ENCODE measurements at places on chromosomes 2 and 18.

- no peaks in the 10 kb centered on the region for H3K27me3 ChIP-seq
- no peak overlapping the region for H3K27ac ChIP-seq
- H3K4me3 ChIP-seq = no peak overlapping the region
- H3K36me3 ChIP-seq = no peaks in the 10 kb centered on the region
- H3K4me1 ChIP-seq = no peaks in the 10 kb centered on the region
Measured at GRCh38 chr2:228629251-228629650, 447.8 kb upstream of the SPHKAP start.

- no peaks in the 10 kb centered on the region for H3K36me3 ChIP-seq
- H3K27ac ChIP-seq = peak overlapping the region; percentile 96
- peak overlapping the region; percentile 26 for H3K4me3 ChIP-seq
- peak; percentile 96 for DNase-seq
- H3K4me1 ChIP-seq = peaks cover 19% of the 10 kb centered on the region
Measured at GRCh38 chr2:85684806-85685205, 9.4 kb upstream of the GNLY start.

GRCh38 chr18:77897606-77898005, 648.0 kb downstream of the GALR1 start:
- DNase-seq = no peak
- no peak overlapping the region for H3K27ac ChIP-seq

DNA sequence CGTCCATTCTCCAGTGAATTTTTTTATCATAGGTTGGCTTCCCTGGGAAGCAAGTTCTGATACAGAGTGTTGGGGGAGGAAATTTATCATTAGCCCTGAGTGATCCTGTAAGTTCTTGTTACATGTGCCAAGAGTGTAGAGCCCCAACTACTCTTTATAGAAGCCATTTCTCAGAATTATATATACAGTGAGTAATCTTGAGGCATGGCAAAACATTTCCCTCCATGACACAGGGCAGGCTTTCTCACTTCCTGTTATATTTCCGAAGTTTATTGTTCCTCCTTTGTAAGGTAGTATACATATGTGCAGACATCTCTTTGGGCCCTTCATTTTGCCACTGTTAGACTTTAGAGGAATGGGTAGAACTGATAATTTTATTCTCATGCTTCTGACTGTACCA, 484.7 kb upstream of the NRXN1 start:
- peaks cover 14% of the 10 kb centered on the region for H3K4me1 ChIP-seq
- no peak overlapping the region for H3K27ac ChIP-seq
- no peak for DNase-seq

DNA sequence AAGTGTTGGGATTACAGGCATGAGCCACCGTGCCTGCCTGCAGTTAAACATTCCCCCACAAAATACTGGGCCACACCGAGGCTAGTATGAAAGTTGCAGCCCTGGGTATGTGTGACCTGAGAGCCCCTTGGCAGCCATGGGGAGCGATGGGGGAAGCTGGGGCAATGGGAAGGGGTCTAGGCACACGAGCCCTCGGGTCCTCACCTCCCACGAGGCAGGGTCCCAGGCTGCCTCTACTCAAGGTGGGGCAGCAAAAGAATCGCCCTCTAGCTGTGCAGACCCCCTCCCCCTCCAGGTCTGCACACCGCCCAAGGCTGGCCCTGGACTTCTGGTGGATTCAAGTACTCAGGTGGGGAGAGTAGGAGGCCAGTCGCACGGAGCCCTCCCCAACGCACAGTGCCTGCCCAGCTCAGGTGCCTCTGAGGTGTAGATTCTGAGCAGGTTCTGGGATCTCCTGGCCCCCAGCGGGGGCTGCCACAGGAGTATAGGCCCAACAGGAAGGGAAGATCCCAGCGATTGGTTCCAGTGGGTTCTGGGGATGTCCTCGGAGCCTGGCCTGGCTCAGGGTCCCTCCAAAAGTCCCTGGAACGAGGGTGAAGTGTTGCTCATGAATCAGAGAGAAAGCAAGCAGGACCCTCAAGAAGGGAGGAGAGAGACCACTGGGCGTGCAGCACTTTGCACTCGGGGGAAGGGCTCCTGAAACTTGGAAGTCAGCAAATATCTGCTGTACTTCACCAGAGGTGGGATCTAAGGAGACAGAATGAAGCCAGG, 2.6 kb downstream of the GPR35 start:
- H3K27ac ChIP-seq = no peak overlapping the region
- H3K27me3 ChIP-seq = peaks cover 4% of the 10 kb centered on the region
- no peak overlapping the region for H3K4me3 ChIP-seq
- DNase-seq = no peak
- H3K4me1 ChIP-seq = no peaks in the 10 kb centered on the region
- H3K36me3 ChIP-seq = no peaks in the 10 kb centered on the region

DNA sequence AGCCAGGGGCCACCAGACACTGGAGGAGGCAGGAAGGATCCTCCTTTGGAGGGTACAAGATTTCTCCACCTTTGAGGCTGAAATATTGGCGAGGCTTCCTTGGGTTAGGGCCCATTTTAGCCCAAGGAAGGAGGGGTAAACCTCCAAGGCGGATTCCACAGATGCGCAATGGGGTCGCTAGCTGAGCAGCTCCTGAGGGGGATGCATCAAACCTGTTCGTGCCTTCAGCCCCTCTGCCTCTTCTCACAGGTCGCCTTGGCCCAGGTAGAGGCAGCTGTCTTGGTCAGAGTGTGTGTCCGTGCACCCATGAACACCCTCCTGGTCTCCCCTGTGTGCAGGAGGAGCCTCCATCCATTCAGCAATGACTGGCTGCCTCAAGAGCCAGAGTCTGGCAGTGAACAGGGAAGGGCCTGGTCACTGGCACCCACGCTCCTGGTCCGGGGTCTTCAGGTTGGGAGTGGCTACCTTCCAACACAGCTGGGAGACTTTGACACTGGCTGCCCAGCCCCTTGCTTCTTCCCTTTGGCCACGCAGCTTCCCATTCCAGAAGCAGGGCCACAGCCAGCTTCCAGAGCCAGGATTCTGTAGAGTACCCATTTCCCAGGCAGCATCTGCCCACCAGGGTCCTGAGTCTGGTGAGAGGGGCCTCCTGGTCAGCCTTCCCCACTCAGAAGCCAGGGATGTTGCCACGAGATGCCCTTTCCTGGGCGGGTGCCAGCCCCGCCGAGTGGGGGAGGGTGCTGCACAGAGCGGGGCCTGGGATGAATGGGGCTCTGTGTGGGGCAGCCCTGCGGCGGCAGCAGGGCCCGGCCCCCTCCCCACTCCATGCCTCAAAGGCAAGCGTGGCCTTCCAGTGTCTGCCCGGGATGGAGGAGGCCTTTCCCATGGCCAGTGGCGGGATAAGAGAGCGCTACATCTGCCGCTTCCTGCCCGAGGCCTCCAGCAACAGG, 95.8 kb upstream of the GPC1 start:
- no peaks in the 10 kb centered on the region for H3K36me3 ChIP-seq
- H3K4me3 ChIP-seq = no peak overlapping the region
- peaks cover 47% of the 10 kb centered on the region for H3K27me3 ChIP-seq
- no peak overlapping the region for H3K27ac ChIP-seq
- H3K4me1 ChIP-seq = no peaks in the 10 kb centered on the region
- no peak for DNase-seq

GRCh38 chr2:134320930-134321329, 67.1 kb downstream of the MGAT5 start:
- no peaks in the 10 kb centered on the region for H3K27me3 ChIP-seq
- no peaks in the 10 kb centered on the region for H3K36me3 ChIP-seq

- no peak overlapping the region for H3K4me3 ChIP-seq
- peaks cover 31% of the 10 kb centered on the region for H3K27me3 ChIP-seq
- H3K27ac ChIP-seq = no peak overlapping the region
Measured at GRCh38 chr2:198311020-198311419, 506.6 kb downstream of the PLCL1 start.

- peaks cover 85% of the 10 kb centered on the region for H3K4me1 ChIP-seq
- DNase-seq = peak; percentile 94
- no peaks in the 10 kb centered on the region for H3K27me3 ChIP-seq
- H3K36me3 ChIP-seq = peaks cover 13% of the 10 kb centered on the region
- peak overlapping the region; percentile 16 for H3K4me3 ChIP-seq
- H3K27ac ChIP-seq = peak overlapping the region; percentile 85
Measured at GRCh38 chr2:203718087-203718486, 11.6 kb downstream of the CD28 start.

- H3K27me3 ChIP-seq = no peaks in the 10 kb centered on the region
- H3K4me3 ChIP-seq = no peak overlapping the region
- no peaks in the 10 kb centered on the region for H3K36me3 ChIP-seq
- no peaks in the 10 kb centered on the region for H3K4me1 ChIP-seq
Measured at GRCh38 chr2:15076668-15077067, 444.2 kb downstream of the LRATD1 start.

DNA sequence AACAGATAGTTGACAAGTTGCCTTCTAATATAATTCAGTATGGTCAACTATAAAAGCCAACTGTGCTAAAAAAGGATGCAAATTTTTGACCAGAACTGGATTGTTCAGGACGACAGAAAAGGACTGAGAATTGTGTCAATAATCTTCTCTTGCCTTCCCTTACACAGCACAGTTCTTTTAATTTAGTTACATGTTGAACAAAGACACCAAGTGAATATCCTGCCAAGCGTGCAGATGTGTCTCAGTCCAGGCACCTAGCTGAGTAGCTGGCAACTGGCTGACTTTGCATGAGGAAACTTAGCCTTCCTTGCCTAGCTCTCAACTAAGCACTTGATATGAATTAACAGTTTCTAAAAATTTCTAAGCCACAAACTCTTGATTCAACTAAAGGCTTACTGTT, 801.4 kb downstream of the BCL11A start:
- no peak overlapping the region for H3K27ac ChIP-seq
- H3K4me1 ChIP-seq = no peaks in the 10 kb centered on the region
- H3K27me3 ChIP-seq = no peaks in the 10 kb centered on the region
- H3K36me3 ChIP-seq = no peaks in the 10 kb centered on the region
- DNase-seq = no peak
